Right lung (tissue), 10 donors: ENCODE measurements at places on chromosomes 1 and 21.

DNA sequence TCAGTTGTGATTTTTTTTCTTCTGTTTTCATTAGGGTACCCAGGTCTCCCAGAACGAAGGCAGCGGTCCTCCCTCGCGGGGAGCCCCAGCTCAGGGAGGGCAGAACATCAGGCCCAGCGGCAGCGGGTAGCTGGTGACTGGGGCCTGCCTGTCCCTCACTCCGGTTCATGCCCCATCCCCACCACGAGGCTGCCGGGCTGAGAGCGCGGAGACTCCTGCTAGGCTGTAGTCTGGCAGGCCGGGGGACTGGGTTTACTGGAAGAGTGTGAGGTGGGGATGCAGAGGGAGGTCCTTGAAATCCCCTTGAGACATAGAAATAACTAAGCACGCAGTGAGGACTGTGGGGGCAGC, 10.5 kb downstream of the BRINP2 start:
- no peak for DNase-seq

DNA sequence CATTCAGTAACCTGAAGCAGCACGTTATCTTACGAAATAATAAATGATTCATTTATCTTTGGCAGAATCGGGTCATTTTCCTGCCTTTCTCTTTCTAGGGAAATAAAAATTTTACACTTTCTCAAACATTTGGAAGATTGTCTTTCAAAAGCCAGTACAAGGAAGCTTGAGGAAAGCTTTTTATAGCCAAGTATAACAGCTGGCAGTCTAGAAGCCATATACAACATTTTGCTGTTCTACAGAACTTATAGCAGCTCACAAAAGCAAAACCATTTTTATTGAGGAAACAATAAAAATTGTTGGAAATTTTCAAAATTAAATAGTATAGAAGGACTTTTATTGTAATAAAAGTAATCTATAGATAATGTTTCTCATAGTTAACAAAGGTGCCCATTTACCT, 448.6 kb downstream of the SMYD3 start:
- DNase-seq = no peak

DNA sequence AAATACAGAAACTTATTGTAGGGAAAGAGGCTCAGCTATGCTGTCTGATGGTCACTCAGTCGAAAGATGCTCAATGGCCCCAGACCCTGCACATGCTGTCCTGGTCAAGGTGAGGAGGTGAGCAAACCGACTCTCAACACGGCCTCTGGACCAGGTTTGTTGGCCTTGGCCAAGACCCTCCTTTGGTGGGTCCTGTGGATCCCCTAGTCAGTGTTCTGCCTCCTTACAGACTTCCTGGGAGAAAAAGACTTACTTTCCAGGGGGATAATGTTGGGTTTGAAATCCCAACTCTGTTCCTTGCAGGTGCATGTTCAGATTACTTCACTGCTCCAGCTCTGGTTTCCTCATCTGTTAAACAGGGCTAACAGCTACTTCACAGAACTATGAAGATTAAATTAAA, 53.8 kb downstream of the FAM78B start:
- no peak for DNase-seq

GRCh38 chr1:241716915-241717656, 65.0 kb downstream of the WDR64 start:
- no peak for DNase-seq

- DNase-seq = no peak
Observed at GRCh38 chr1:18798946-18799345, 60.5 kb downstream of the TAS1R2 start.

GRCh38 chr1:220655509-220655908, 34.7 kb upstream of the C1orf115 start:
- no peak for DNase-seq

DNA sequence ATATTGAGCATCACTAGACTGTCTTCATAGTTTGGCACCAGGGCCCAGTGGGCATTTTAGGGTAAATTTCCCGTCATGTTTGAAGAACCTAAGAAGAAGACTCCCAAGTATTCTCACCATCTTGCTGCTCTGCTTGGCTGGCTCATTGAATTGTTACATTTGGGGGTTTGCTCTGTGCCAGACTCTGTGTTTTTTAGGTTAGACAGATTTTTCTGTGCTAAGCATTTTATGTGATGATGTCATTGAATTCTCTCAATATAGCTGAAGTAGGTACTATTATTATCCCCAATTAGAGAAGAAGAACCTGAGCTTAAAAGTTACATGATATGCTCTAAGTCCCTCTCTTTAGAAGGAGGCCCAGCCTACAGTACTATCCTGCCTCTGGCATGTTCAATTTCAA, 28.0 kb upstream of the DNASE2B start:
- DNase-seq = no peak

DNA sequence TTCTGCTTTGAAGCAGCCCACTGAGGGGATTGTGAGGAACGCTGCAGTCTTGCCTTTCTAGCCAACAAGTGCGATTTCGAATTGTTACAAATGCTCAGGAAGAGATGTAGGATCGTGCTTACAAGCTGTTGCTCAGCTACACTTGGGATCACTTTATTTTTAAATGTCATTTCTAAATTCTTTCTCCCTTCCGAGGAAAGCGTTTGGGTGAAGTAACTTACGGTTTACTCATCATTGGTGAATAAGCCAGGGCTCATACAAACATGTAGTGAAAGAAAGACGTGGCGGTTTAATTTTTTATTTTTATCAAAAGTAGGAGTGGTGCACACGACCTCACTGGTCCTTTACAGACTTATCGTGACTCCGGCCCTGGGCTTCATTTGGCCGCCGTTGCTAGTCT, 386.6 kb downstream of the KIF26B start:
- no peak for DNase-seq

DNA sequence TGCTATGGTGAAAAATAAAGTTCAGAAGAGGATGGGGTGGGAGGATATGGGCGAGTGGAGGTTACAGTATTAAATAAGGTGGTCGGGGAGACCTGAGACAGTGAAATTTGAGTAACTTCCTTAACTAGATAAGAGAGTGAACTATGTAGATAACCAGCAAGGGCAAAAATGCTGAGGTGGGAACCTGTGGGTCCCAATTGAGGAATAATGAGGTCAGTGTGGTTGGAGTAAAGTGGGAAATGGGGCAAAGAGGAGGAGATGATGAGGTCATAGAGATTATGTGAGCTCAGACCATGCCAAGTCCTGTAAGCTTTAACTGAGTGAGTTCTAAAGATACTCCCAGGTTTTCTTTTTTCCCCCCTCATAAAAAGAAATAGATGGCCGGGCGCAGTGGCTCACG, 614.6 kb upstream of the PLXNA2 start:
- DNase-seq = no peak

GRCh38 chr1:227356620-227357146, 38.4 kb upstream of the CDC42BPA start:
- no peak for DNase-seq

DNA sequence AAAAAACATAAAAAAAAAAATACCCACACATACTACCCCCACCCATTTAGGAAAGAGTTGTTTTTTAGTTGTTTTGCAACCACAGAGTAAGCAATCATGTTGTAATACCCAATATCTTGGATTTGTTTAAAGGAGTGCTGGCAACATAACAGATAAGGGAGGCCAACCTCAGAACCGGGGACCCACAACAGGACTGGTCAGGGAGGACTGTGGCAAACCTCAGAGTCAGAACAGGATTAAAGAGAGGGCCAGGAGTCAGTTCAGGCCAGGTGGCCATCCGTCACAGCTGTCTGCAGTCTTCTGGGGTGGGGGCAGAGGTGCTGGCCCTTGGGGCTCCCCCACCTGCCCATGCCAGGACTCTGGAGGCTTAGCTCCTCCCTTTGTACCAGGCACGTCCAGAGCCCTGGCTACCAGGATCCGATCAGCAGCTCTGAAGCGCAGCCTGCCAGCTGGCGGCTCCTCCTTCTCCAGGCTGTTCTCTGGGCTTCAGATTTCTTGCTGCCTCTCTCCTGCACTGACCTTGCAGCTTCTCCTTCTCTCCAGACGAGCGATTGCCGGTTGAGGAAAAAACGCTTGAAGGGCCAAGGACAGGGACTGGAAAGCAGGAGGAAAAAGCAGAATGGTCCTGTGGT, 7.9 kb downstream of the H6PD start:
- DNase-seq = peak; percentile 66

DNA sequence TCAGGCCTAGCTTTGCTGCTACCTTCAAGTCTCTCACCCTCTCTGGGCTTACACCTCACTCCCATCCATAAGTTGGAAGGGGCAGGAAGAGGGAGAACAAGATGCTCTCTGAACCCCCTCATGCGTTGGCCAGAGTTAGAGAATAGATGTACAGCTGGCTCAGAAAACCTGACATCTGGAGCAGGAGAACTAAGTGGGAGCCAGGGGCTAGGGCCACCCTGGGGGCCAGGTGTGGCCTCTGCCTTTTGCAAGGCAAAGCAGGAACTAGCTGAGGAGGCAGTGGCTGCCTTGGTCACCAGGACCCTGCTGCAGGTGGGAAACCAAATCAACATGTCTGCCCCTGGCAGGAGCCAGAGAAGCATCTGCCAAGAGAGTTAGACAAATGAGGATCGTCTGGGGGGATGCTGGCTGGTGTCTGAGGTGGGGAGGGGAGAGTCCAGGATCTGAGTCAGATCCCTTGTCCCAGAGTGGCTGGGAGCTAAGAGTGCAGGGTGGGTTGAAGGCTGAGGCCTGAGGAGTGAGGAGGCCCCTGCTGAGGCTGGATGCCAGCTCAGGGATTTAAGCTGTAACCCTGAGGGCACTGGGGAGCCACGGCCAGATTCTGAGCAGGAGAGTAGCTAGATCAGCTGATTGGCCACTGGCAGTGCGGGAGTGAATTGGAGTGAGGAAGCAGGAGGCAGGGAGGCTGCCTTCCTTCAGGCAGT, 115.0 kb downstream of the EPHB2 start:
- DNase-seq = no peak

DNA sequence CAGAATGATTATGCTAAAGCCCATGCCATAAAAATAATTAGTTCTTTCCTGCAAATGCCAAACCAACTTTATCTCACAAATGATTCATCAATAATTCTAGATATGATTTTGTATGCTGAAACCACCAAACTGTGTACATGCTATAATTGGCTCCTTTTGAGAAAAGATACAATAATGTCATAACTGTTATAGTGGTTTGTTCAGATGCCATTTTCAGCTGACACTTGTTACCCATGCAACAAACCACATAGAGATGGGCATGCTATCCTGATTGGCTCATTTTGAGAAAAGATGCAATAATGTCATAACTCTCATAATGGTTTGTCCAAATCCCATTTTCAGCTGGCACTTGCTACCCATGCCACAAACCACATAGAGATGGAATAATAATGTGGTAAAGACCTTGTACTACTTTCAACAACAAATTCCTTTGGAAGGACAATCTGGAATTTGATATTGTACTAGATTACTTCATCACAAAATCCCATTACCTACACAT, 283.8 kb downstream of the TPR start:
- no peak for DNase-seq
